Suprapubic skin (tissue), 4 donors: ENCODE measurements at places on chromosomes 2 and 18.
A peak's percentile ranks its signal among the peaks of the same experiment; 100 is the strongest.

DNA sequence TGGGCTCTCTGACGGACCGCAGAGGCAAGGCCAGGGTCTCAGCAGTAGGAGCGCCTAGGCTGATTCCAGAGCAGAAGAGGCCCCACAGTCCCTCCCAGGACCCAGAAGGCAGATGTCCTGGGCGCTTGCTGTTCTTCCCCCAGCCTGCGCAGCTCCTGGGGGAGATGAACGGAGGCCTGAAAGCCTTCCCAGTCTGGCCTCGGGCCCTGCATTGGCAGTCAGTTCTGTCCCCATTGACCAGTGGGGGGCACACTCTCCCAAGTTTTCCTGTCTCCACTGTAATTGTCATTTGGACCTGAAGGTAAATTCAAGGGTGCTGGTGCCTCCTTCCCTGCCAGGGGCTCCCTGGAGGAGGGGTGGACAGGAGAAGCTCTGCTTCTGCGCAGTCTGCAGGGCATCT is 345.7 kb downstream of the CYP26B1 start:
- peak; percentile 81 for DNase-seq

- DNase-seq = peak; percentile 87
These were observed 57.9 kb upstream of the KCNE4 start for GRCh38 chr2:222993920-222994650.

- no peak for DNase-seq
These were observed 21.2 kb downstream of the TGFA start for GRCh38 chr2:70532244-70532935.

DNA sequence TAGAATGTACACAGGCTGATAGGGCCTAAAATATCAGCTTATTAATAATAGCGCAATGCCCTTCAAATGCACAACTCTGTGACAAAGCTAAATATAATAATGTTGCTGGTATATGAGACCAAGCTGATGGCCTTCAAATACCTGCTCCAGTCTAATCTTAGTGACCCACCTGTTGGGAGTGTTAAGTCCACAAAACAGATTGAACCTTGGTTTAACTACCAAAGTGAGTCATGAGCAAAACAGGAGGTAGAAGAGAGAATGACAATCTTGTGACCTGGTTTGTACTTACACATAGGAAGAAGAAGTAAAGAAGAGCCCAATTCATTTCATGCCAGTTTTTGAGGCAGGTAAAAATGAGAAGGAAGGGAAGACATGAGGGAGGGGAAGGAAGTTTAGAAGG is 295.0 kb downstream of the NR4A2 start:
- DNase-seq = no peak

- DNase-seq = no peak
These were observed 7.7 kb downstream of the VRK2 start for GRCh38 chr2:58054264-58054663.

DNA sequence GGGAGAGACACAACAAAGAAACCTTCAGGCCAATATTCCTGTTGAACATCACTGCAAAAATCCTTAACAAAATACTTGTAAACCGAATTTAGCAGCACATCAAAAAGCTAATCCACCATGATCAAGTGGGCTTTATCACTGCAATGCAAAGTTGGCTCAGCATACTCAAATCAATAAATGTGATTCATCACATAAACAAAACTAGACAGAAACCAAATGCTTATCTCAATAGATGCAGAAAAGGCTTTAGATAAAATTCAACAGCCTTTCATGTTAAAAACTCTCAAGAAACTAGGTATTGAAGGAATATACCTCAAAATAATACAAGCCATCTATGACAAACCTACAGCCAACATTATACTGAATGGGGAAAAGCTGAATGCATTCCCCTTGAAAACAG is 20.6 kb downstream of the GTF2A1L start:
- no peak for DNase-seq

GRCh38 chr2:154551649-154552048 is 146.8 kb upstream of the KCNJ3 start:
- no peak for DNase-seq
